ENCODE measurements at places on chromosomes 2 and 18. TPM values are rescaled to one million over a fixed set of nuclear protein-coding genes. Genes with fewer than 3 reads are reported as not detected.

Gene ALPP
- not detected for total RNA-seq

Gene TRIM43
- total RNA-seq = not detected

Gene ACSL3
- total RNA-seq = 137 TPM

Gene DIPK1C
- total RNA-seq = not detected

Gene OTOS
- not detected for total RNA-seq

Gene TGFA
- 22.6 TPM for total RNA-seq

Gene CD8A
- total RNA-seq = 0.05 TPM

Gene TMBIM1
- total RNA-seq = 134 TPM

Gene DUSP19
- total RNA-seq = 4.4 TPM

Gene TRABD2A
- total RNA-seq = 1.4 TPM

Gene PXDN
- total RNA-seq = 563 TPM

Gene G6PC2
- total RNA-seq = not detected

Gene IRS1
- total RNA-seq = 0.23 TPM

Gene PAIP2B
- total RNA-seq = 1.9 TPM

Gene MEP1B
- not detected for total RNA-seq

Gene ITGB6
- total RNA-seq = 0.85 TPM

Gene LMAN1
- 143 TPM for total RNA-seq

Gene IL37
- not detected for total RNA-seq

Gene RND3
- total RNA-seq = 53.1 TPM

Gene DOK6
- total RNA-seq = 1.0 TPM

Gene BCL2
- total RNA-seq = 0.88 TPM

Gene RAB27B
- total RNA-seq = under 0.01 TPM

Gene FOXI3
- not detected for total RNA-seq

All from dermis blood vessel endothelial cell (primary cell).